ENCODE measurements at places on chromosomes 7 and 10. TPM values are rescaled to one million over a fixed set of nuclear protein-coding genes. Genes with fewer than 3 reads are reported as not detected.

The NUTM2A gene
- total RNA-seq, result 0.15 TPM

The ANKRD7 gene
- total RNA-seq, result not detected

The FAM237B gene
- total RNA-seq, result not detected

The CRTAC1 gene
- total RNA-seq, result not detected

The SHH gene
- not detected for total RNA-seq

GRCh38 chr10:12614177-12614995 lies 265.0 kb downstream of the CAMK1D start:
- H3K4me3 ChIP-seq, result no peak overlapping the region
- H3K27ac ChIP-seq, result no peak overlapping the region
- DNase-seq, result no peak
- H3K4me1 ChIP-seq, result peaks cover 11% of the 10 kb centered on the region
- H3K27me3 ChIP-seq, result no peaks in the 10 kb centered on the region

GRCh38 chr10:33876584-33877400 lies 542.3 kb upstream of the NRP1 start:
- H3K27ac ChIP-seq, result no peak overlapping the region
- H3K4me3 ChIP-seq, result no peak overlapping the region
- DNase-seq, result no peak
- no peaks in the 10 kb centered on the region for H3K4me1 ChIP-seq
- H3K27me3 ChIP-seq, result no peaks in the 10 kb centered on the region

GRCh38 chr7:91239171-91239604 lies 25.0 kb upstream of the FZD1 start:
- H3K36me3 ChIP-seq, result no peaks in the 10 kb centered on the region
- no peak for DNase-seq
- H3K4me3 ChIP-seq, result no peak overlapping the region
- H3K27ac ChIP-seq, result no peak overlapping the region
- H3K27me3 ChIP-seq, result no peaks in the 10 kb centered on the region
- no peaks in the 10 kb centered on the region for H3K4me1 ChIP-seq

DNA sequence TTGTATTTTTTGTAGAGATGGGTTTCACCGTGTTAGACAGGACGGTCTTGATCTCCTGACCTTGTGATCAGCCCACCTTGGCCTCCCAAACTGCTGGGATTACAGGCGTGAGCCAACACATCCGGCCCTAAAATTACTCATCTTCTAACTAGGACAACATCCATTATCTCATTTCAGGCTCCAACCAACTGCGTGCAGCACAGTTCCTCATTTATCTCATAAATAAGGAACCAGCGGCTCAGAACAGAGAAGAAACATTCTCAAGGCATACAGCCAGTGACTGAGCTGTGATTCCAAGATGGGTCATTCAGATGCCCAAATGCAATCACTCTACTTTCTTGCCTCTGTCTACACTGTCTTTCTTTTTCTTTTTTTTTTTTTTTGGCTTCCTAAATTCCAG lies 356.1 kb downstream of the ELMO1 start:
- DNase-seq, result no peak
- H3K27me3 ChIP-seq, result no peaks in the 10 kb centered on the region
- peaks cover 20% of the 10 kb centered on the region for H3K4me1 ChIP-seq
- no peak overlapping the region for H3K4me3 ChIP-seq

DNA sequence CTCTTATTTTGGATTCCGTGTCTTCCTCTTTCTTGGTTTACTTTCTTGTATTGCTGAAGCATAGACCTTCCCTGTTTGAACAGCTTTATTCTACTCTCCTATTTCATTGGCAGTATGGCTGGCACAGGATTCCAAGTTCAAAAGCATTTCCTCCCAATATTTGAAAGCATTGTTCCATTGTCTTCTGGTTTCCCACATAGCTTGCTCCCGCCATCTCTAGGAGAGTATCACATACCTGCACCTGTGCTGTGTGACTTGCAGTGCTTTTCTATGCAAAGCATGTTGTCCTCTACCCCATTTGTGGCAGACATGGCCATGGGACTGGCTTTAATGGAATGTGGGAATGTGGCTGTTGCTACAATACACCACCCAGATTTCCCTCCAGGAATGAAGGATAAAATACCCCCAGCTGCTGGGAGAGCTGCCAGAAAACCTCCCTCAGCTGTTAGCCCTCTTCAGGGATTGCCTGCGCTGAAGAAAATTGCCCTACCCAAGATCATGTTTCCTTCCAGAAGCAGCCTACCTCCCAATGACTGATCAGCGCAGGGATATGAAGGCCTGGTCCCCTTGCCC lies 6.9 kb upstream of the MYOF start:
- no peak overlapping the region for H3K27ac ChIP-seq
- no peak overlapping the region for H3K4me3 ChIP-seq
- no peak for DNase-seq
- H3K27me3 ChIP-seq, result peaks cover 6% of the 10 kb centered on the region
